ENCODE measurements at places on chromosomes 2 and 18.

DNA sequence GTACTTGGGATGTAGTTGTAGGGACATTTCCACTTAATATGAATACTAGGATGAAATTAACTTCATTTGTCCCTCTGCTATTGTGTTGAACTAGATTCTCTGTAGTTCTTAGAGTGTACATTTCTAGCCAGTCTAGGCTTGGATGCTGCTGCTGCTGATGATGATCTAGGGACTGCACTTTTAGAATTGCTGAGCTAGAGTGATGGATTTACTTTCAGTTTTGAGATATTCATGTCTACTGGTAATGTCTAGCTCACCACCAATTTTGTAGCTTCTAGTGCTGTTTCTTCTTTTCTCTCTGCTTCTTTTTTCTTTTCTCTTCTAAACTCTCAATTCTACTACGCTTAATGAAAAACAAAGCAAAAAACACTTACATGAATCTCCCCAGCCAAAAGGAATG is 49.4 kb downstream of the MRPS9 start:
- DNase-seq = no peak

- no peak for DNase-seq
Observed at GRCh38 chr18:79388043-79388442, 7.7 kb upstream of the NFATC1 start.

- DNase-seq = peak; percentile 6
Observed at GRCh38 chr2:121297217-121297830, 12.3 kb upstream of the TFCP2L1 start.

DNA sequence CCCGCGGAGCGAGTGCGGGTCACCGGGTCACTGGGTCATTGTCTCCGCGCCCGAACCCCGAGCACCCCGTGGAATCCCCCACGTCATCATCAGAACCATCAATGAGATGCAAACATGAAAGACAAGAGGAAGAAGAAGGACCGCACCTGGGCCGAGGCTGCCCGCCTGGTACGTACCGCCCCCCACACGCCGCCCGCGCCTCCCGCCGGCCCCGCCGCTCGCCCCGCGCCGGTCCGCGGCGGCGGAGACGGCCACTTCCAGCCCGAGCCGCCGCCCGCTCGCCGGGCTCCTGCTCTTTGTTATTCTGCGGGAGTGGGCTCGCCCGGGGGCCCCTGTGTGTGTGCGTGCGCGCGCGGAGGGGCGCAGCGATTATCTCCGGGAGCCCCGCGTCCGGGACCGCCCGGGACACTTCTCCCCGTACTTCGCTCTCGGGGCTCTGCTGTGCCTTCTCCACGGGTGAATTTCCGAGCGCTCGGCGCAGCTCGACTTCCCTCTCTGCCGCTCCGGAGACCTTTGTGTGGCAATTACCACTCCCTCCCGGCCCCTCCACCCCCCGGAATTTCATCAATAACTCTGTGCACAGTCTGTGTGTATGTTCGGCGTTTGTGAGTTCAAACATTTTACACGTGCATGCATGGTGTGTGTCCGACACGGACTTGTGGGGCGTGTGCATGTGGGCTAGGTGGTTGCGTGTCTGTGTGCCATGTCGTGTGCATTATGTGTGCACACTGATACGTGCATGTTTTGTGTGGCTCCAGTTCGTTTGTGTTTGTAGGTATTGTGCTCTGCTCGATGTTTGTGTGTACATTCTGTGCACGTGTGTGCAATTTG is 714 bp downstream of the ASXL3 start:
- no peak for DNase-seq

DNA sequence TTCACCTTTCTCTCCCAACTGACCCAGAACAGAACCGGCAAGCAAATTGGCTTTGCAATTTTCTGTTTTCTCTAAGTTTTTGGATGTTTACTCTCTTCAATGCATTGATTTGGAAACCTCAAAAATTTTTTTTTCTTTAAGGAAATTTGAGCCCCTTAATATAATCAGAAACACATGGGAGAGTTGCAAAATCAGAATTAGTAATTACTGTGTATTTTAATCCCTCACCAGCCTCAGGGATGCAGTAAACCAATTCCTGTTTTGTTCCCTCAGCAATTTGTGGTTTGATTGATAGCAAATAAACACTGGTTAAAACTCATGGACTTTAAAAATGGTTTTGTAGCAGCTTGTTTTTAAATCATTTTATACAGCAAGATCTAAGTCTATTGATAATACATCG is 281.5 kb downstream of the NEDD4L start:
- peak; percentile 70 for DNase-seq

- DNase-seq = peak; percentile 23
Observed at GRCh38 chr18:45650321-45650720, 35.0 kb downstream of the SLC14A2 start.

- peak; percentile 36 for DNase-seq
Observed at GRCh38 chr2:55500025-55500424, 19.5 kb upstream of the CFAP36 start.

- DNase-seq = no peak
Observed at GRCh38 chr2:241035142-241035817, 36.9 kb downstream of the SNED1 start.

- peak; percentile 48 for DNase-seq
Observed at GRCh38 chr2:186603286-186603685, 13.4 kb downstream of the ITGAV start.

DNA sequence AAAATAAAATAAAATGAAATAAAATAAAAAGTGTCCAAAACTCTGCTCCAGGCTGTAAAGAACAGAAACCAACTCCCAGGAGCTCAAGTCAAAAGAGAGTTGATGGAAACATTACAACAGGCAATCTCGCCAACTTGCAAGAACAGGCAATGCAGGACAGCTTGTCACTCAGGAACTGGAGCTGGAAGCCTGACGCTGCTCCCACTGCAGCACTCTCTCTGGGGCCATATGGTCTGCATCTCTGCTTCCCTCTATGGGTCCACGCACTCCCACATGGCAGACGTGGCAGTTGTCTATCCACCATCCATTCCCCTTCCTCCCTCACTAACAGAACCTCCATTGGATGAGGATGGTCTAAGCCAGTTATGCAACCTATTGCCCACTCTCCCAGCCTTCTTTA is 23.3 kb upstream of the ARPC2 start:
- DNase-seq = no peak

GRCh38 chr2:46126571-46126970 is 170.6 kb upstream of the EPAS1 start:
- DNase-seq = no peak

- no peak for DNase-seq
Observed at GRCh38 chr2:178419123-178419522, 31.9 kb downstream of the PRKRA start.

DNA sequence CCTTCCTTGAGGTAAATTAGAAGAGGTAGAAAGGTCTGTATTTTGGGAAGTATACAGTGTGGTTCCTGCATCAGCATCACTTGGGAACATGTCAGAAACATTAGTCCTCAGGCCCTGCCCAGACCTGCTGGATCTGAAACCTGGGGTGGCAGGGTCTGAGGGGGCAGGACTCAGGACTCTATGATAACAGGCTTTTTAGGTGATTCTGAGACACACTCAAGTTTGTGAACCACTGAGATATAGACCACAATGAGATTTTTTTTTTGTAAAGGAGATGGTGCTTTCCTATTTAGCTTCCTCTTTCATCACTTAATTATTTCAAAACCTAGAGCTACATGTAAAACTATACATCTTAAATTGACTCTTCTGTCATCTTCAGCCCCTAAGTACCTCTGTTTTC is 262.7 kb upstream of the SPOPL start:
- DNase-seq = no peak

- DNase-seq = no peak
Observed at GRCh38 chr2:54740333-54740732, 16.9 kb downstream of the EML6 start.

- DNase-seq = no peak
Observed at GRCh38 chr2:113675875-113676274, 48.8 kb downstream of the RABL2A start.

- DNase-seq = no peak
Observed at GRCh38 chr2:127678991-127679390, 3.7 kb upstream of the LIMS2 start.

DNA sequence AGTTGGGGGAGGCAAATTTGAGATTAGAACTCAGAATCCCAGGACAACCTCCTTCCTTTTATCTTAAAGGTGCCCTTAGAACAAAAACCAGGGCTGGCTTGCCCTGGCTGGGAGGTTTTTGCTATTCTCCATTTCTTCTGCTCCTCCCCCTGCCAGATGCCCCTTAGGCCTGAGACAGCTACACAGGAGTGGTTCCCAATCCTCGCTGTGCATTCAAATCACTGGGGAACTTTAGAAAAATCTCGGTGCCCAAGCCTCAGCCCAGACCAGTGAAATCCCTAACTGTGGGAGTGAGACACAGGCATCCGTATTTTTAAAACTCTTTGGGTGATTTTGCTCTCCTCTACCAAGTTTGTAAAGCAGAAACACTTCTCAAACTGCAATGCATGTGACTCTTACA is 38.8 kb downstream of the LBH start:
- DNase-seq = no peak

GRCh38 chr18:64276311-64277090 is 127.6 kb upstream of the LINC00305 start:
- no peak for DNase-seq

DNA sequence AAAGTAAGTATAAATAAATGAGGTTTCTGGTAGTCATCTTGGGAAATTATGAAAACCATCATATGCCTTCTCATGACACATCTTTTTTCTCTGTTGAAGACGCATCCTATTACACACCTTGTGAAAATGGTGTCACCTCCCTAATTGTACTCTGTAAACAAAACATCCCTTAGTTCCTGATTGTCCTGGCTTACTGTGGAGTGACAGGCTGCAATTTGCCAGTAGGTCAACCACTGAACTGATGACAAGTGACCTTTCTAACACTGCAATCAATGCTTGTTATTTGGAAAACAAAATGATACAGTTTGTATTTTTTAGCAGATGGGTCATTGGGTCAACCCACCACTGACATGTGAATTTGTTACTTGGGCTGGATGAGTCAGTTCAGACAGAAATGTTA is 219.5 kb downstream of the PTPRM start:
- DNase-seq = no peak

- DNase-seq = no peak
Observed at GRCh38 chr2:105771836-105772235, 27.1 kb downstream of the NCK2 start.

DNA sequence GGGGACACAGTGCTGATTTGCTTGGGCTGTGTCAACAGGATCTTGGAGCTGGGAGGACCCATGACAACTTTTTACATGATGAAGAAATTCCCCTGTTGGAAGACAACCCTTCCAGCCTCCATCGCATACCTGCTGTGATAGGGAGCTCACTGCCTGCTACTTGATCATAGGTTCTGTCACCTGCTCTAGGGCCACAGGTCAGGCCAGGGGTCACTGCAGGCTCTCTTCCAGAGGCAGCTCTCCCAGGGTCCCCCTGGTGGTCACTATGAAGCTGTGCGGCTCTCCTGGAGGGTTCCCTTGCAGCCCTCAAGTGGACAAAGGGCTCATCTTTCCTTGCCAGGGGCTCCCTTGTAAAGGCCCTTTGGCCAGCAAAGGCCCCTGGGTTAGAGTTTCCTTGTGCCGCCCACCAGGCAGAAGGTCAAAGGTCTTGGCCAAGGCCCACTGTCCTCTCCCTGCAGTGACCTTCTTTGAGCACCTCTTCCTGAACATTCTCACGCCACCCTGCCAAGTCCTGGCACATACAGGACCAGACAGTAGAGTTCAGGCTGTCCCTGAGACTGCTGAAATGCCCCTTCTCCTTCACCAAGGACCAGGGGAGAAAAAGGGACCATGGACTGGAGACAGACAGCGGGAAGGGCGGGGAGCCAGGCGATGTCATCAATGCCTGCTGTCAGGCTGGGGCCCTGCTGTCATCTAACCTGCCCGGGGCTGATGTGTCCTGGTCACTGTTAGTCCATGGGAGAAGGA is 345.1 kb downstream of the DYSF start:
- DNase-seq = peak; percentile 31

GRCh38 chr2:234919711-234920110 is 32.1 kb upstream of the SH3BP4 start:
- DNase-seq = peak; percentile 8

DNA sequence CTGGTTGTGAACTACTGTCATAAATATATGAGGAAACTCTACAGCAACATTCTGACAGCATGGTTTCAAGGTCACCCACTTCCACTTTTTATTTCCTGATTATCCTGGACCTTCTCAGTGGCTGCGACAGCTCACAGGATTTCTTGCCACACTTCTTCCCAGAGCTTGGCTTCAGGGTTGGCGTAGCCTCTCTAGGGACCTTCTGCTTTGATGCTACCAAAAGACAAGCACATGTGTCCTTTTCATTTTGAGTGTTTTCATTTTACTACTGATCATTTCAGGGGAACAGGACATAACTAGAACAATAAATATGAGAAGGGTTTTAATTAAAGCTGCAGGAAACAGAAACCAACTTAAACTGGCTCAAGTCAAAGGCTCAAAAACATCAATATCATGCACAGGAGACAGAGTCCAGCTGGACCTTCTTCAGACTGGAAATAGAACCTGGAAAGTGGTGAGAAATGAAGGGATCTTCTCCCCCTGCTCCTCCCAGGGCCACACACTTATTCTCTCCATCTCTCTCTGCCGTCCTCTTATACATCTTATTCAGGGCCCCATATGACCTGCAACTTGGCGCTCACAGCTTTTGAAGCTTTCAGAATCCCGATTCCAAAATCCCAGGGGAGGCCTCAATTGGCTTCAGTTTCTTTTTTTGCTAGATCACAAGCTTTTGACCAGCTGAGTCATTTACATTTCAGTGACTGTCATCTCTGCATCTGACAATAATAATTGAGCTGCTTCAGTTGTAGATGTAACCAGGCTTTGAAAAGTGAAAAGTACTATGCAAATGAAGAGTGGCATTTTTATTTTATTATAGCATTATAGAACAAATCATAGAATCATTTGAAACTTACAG is 9.7 kb downstream of the VIT start:
- peak; percentile 38 for DNase-seq

GRCh38 chr2:16678964-16679363 is 13.3 kb upstream of the CYRIA start:
- no peak for DNase-seq

GRCh38 chr18:10560452-10561045 is 34.7 kb downstream of the NAPG start:
- peak; percentile 67 for DNase-seq

DNA sequence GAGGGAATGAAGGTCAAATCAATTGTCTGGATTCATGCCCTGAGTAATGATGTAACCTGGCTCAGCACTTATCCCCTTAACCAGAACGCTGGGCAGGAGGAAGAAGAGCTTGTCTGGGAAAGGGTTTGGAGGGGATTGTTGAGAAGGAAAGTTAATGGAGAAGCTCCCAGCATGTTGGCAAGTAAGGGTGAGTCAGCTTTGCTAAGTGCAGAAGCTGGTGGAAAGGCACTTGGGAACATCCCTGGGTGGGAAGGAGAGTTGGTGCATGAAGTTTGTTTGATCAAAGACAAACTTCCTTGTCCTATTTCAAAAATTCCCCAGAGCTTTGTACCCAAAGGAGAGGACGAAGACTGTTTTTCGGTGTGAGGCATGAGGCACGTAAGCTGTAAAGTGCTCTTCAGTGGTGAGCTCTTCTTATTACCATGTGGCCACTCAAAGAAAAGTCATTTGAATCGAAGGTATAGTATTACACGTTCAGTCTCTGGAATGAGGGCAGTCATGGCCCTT is 17.6 kb upstream of the DAW1 start:
- no peak for DNase-seq

- peak; percentile 38 for DNase-seq
Observed at GRCh38 chr2:174059884-174060244, 94.7 kb upstream of the SP3 start.

GRCh38 chr2:144801766-144802165 is 281.8 kb upstream of the ZEB2 start:
- DNase-seq = peak; percentile 78

GRCh38 chr18:38256366-38256765 is 690.8 kb upstream of the CELF4 start:
- no peak for DNase-seq

Measured in AG10803 (cell line).